ENCODE measurements at places on chromosomes 5 and 9. TPM values are rescaled to one million over a fixed set of nuclear protein-coding genes. Genes with fewer than 3 reads are reported as not detected.

DNA sequence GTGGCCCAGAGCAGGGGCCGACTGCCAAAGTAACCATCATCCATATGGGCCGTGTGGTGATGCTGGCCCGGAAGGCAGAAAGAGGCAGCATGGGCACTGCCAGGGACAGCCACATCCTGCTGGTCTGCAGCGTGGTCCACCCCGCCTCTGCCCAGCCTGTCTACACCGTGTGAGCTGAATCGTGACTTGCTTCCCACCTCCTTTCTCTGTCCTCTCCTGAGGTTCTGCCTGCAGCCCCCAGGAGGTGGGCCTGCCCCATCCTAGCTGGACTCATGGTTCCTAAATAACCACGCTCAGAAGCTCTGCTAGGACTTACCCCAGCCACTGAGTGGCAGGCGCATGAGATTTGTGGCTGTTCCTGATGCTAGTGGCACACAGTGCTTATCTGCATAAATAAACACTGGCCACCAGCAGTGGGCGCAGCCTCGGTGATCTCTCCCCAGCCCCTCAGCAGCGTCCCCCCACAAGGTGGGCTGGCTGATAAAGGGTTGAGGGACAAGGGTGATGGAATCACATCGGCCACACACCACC lies 22.6 kb upstream of the SUSD3 start:
- H3K27ac ChIP-seq: no peak overlapping the region
- H3K36me3 ChIP-seq: no peaks in the 10 kb centered on the region
- DNase-seq: no peak
- no peak overlapping the region for H3K4me3 ChIP-seq

- H3K36me3 ChIP-seq: no peaks in the 10 kb centered on the region
- no peak overlapping the region for H3K4me3 ChIP-seq
- DNase-seq: no peak
- no peaks in the 10 kb centered on the region for H3K27me3 ChIP-seq
Observed at GRCh38 chr5:175557778-175558177, 79.4 kb downstream of the SFXN1 start.

DNA sequence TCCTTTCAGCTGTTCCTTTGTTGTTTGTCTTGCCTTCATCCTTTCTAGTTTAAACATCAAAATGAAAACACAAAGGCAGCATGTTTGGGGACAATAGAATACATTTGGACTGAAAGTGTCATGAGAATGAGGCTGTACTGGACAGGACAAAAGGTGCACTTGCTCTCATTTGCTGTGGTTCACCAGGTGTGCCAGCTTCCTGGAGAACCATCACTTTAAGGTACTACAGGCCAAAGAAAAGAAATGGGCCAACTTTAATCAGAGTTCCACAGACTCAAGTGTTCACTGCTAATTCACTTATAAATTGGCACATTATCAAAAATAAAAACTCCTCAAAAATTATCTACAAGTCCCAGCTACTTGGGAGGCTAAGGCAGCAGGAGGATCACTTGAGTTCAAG lies 53.8 kb downstream of the ABHD17B start:
- DNase-seq: no peak
- H3K27ac ChIP-seq: no peak overlapping the region
- H3K36me3 ChIP-seq: no peaks in the 10 kb centered on the region
- no peaks in the 10 kb centered on the region for H3K27me3 ChIP-seq
- no peaks in the 10 kb centered on the region for H3K4me1 ChIP-seq

- H3K4me1 ChIP-seq: peaks cover 15% of the 10 kb centered on the region
- no peaks in the 10 kb centered on the region for H3K27me3 ChIP-seq
- no peak overlapping the region for H3K4me3 ChIP-seq
Observed at GRCh38 chr5:172821340-172821985, 12.6 kb upstream of the ERGIC1 start.

DNA sequence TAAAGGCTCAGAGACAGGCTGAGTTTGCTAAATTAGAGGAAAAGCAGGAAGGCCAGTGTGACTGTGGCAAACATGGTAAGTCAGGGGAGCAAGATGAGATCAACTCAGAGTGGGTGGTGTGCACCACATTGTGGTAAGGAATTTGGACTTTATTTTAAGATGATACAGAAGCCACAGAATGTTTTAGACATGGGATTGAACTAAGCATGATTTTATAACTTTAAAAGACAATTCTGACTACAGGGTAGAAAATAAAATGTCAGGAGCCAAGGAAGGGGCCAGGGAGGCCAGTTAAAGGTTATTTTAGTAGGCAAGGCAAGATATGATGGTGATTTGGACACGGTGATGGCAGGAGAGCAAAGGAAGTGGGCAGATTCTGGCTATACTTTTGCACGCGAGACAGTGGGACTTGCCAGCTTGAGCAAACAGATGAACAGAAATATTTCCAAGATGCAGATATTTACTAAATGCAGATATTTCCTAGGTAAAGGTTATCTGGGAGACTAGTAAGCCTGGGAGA lies 53.9 kb downstream of the TSSK1B start:
- no peak overlapping the region for H3K27ac ChIP-seq
- H3K27me3 ChIP-seq: no peaks in the 10 kb centered on the region
- no peaks in the 10 kb centered on the region for H3K4me1 ChIP-seq

The IDNK gene
- 6.5 TPM for total RNA-seq
